ENCODE measurements at places on chromosomes 5 and 9.

DNA sequence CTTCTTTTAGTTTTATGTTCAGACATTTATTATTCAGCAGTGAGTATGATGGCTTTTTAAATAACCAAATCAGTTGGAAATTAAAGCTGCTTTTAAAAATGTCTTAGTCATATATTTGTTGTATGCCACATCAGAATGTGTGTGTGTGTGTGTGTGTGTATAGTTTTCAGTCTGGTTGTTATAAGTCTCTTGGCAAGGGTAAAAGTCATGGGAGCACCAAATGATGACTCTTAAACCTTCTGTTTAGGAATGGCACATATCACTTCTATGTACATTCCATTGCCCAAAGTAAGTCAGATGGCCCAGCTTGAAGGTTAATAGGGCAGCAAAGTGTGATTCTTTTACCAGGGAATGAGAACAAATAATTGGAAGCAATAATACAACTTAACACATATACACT is 135.9 kb downstream of the RNF180 start:
- DNase-seq = no peak

GRCh38 chr9:77944556-77945243 is 86.9 kb downstream of the GNAQ start:
- no peak for DNase-seq

DNA sequence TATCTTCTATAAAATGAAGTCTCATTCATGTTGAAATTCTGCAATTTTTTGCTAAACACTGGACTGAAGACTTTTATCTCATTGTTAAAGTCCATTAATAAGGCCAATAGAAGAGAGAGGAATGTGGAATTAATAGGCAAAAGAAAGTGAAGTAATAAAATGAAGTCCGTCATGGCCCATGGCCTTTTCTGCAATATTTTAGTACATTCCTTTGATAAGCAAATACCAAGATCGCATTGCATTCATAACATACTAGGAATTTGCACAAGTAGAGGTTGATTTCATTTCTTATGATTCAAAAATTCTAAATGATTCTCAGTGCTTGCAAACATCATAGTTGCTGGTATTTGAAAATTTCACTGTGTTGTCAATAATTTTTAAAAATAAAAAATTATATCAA is 664.0 kb downstream of the NR2F1-AS1 start:
- DNase-seq = no peak

DNA sequence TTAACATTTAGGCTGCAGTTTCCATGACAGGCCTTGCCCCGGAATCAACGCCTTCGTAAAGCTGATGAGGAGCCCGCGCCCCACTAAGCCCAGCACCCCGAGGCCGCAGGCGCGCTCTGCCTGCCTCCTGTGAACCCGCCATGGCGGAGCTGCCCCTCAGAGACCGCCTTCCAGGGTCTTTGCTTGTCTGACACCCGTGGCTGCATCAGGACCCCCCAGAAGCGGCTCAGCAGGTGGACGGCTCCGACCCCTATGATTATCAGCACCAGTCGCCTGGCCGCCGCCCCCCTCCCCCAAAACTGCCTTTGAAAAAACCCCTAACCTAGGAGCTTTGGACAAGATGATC is 507 bp upstream of the DPH7 start:
- no peak for DNase-seq

GRCh38 chr5:67283275-67283987 is 86.8 kb upstream of the CD180 start:
- no peak for DNase-seq

DNA sequence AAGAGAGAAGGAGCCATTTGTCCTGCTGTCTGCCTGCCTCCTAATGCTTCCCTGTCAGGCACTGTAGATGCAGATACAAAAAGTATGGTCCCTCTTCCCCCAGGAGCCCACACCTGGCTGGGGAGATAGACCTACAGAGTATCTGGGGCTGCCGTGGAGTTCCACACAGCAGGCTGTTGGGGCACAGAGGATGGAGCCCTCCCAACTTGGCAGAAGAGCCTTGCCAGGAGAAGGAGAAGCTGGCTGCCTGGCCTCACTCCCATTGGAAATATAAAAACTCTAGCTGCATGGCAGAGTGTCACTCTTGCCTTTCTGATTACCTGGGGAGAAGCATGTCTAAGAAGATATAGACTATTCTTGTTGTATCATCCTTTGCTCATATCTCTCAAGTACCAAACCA is 160.4 kb downstream of the FSTL4 start:
- DNase-seq = no peak

All from stimulated activated CD4-positive, alpha-beta T cell treated with anti-CD3 and anti-CD28 coated beads, Interleukin-15, amount 100 ng/mL, for 1 hour (primary cell).